ENCODE measurements at places on chromosomes 6 and 20.

- DNase-seq: no peak
These were observed 125.7 kb downstream of the TOX2 start for GRCh38 chr20:44040202-44040915.

DNA sequence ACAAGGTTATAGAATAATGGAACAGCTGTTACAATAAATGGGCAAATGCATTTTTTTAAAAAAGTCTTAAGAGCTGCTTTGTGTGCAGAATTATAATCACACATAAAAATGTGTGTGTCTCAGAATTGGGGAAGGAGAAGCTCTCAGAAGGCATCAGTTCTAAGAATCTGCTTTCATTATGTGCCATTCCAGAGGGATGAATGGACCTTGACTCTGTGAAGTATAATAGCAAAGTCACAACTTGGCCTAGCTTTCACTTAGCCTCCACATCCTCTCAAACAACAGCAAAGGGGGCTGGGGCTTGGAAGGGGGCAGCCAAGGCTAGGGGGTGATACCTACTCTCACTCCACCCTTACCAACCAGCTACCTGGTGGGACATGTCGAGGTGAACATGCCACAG is 265.0 kb downstream of the CDC5L start:
- no peak for DNase-seq

- DNase-seq: no peak
These were observed 34.6 kb downstream of the NEDD9 start for GRCh38 chr6:11197850-11198249.

DNA sequence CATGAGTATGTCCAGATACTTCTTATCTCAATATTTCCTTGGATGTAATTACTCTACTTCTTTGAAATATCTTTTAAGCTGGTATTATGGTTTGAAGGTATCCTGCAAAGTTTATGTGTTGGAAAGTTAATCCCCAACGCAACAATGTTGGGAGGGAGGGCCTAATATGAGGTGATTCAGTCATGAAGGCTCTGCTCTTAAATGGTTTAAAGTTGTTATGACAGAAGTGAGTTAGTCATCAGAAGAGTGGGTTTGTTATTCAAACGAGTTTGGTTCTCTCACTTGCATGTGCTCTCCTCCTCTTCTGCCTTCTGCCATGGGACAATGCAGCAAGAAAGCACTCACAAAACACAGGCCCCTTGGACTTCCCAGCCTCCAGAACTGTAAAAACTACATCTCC is 176.3 kb downstream of the KCNQ5 start:
- DNase-seq: no peak

- DNase-seq: no peak
These were observed 175.0 kb downstream of the HAO1 start for GRCh38 chr20:7765221-7765620.
